ENCODE measurements at places on chromosomes 5 and 9.

DNA sequence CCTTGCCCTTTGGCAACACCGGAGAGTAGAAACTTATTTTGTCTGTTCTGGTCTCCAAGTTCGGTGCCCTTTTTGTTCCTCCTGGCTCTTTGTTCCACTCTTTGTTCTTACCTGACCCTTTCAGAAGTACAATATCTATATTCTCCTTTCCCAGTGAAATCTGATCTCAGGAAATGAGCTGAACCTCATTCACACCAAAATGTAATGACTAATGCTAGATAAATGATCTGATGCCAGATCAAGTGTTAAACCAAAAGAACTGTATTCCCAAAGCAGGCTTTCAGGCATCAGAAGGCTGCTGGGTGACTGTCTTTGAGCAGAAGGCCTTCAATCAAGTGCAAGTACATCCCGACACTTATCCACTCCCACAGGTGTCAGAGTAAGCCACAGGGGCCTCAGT lies 156.4 kb downstream of the SPOCK1 start:
- no peak for DNase-seq

- DNase-seq: no peak
Measured at GRCh38 chr5:72596956-72597355, 89.7 kb upstream of the ZNF366 start.

DNA sequence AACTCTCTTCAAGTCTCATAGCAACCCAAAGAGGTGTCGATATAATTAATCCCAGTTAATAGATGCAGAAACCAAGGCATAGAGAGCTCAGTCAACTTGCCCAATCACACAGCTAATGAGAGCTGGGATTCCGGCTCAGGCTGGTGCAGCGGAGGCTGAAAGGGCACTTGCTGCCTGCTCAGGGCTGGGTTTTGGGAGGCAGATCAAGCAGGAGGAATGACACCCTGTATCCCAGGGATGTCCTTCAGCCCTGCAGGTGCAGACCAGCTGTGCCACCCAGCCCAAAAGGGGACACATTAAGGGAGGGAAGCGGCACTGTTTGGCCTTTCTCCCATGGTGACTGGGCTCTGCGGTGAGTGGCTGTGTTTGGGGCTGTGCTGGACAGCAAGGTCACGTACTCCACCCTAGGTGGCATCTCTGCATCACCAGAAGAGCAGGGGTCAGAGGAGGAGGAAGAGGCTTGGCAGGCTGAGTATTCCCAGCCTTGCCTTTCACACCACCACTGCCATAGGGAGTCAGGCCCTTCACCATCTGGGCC lies 124.1 kb downstream of the MVB12B start:
- no peak for DNase-seq

DNA sequence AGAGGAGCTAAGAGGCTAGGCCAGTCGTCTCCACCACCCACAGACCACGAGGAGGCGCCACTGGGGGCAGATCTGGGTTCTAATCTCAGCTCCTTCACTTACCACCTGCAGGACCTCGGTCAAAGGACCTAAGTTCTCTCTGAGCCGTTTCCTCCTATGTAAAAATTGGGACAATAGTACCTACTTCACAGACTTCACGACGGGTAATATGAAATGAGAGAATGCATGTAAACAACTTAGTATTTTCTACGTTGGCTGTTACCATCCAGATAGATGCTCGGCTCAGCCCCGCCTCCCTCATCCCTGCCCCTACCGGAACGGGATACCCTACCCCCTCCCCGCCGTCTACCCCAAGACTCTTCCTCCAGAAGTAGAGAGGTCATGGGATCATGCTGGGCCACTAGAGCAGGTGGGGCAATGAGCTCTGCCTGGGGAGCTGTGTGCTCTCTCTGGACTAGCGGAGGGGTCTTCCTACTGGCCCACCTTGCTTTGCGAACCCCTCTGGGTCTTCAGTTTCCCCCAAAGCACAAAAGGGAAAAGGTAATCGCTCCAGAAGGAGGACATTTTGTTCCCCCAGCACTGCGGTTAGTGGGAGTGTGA lies 541 bp downstream of the GNPDA1 start:
- DNase-seq: no peak

DNA sequence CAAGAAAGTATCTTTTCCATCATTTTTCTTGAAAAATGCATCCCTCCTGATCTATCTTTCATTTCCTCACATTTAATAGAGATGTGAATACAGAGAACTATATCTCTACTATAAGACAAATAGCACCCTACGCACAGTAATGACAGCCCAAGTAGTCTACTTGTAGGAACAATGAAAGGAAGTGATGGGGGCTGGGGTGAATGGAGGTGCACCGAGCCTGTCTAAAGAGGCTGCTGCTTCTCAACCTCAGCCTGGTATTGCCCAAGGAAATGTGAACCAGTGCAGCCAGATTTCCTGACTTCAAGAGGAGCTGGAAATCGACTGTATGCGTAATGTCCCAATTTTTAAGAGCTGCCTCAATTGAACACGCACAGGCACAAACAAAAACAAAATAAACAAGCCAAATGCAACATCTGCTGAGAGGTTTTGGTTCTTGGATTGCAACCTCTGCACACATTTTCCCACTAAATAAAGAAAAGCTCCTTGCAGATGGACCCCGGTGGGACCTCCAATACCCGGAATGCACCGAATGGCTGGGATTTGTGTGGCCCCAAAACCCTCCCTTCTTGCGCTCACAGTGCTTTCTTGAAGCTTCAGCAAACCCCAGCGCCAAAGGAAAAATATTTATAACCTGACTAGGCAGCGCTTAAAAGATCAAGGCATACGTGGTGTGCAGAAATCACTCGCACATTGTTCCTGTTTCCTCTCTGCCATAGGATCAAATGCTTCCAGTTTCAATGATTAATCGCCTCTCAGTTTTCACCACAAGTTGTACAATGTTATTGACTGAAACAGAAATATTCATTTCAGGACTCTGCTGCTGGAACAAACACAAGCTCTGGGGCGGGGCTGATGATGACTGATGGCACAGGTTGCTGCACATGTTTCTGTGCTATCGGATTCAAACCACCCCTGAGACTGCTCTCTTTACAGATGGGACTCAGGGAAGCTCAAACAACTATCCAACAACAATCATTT lies 68.3 kb downstream of the KCNIP1 start:
- no peak for DNase-seq

- no peak for DNase-seq
Measured at GRCh38 chr9:98326459-98327248, 71.2 kb upstream of the TBC1D2 start.

DNA sequence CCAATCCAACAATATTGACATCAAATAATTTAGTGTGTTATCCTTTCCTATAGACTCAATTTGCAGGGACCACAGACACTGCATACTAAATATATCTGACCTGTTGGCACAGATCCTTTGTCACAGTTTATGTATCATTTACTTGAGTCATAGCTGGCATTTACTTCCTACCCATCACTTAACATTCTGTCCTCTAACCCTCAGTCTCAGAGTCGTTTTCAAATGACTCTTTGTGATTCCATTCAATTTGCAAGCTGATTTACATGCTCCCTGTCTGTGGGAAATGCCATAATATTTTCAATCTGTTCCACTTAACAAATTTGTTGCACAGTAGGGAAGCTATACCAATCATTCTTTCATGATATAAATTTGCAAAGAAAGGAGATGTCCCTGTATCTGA lies 265.7 kb upstream of the EDIL3 start:
- DNase-seq: no peak

- peak; percentile 12 for DNase-seq
Measured at GRCh38 chr5:95238560-95239325, 46.2 kb downstream of the MCTP1 start.

DNA sequence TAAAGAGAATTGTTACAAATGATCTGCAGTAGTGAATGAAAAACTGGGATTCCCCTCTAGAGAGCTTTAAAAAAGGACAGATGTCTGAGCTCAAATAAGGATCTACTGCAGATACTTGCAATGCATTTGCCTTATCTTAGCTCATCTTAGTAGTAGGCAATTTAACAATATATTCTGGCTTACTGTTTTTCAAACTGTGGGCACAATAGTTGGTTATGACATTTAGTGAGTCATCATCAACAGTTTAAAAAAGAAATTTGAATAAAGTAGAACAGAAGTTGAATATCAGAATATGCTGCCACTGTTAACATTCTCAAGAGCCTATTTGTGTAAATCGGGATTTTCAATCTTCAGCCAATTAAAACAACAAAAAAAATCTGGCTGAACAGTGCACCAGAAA lies 6.7 kb upstream of the CAST start:
- DNase-seq: no peak

GRCh38 chr5:60494144-60494543 lies 205.8 kb downstream of the DEPDC1B start:
- DNase-seq: no peak

DNA sequence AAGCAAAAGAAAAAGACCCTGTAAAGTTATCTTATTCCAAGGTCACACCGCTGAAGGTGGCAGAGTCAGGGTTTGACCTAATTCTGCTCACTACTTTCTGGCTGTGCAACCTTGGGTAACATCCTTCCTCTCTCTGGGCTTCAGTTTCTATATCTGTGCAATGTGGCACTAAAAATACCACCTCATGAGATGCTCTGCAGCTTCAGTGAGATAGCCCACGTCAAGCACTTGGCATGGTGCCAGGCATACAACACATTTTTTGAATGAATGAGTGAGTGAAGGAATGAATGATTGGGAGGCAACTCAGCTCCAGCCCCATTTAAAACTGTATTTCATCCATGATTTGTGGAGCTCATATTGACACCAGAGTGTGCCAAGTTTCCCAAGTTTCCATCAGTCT lies 62.3 kb downstream of the FOXI1 start:
- DNase-seq: no peak

DNA sequence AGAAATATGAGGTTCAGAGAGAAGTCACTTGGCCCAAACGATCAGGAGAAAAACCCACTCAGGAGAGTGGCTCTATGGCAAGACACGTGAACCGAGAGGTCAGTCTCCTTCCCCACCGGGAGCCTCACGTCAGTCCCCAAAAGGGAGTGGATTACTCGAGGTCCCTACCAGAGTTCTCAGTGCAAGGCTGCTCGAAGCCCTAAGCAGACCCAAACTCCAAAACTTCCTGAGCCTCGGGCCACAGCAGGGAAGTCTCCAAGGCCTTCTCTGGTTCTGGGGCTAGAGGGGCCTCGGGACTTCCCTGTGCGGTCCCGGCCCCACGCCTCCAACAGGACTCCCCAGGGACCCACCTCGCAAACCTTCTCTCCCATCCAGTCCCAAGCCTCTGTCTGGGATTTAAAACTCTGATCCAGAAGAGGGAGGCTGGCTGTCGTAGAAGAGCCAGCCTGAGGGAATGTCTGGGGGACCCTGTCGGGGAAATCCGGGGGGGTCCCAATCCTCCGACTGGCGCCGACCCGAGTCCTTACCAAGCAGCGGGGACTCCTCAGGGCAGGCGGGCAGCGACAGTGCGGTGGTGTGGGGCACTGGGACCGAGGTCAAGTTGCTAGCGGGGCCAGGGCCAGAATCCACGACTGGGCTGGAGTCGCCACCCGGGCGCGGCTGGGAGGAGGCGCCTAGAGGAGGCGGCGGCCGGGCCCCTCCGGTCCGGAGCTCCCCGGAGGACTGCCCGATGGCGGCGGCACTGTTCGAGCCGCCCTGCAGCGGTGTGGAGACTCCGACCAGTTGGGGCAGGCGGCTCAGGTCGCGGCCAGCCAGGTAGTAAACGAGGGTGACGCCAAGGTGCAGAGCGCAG lies 679 bp downstream of the B4GALT1 start:
- no peak for DNase-seq

DNA sequence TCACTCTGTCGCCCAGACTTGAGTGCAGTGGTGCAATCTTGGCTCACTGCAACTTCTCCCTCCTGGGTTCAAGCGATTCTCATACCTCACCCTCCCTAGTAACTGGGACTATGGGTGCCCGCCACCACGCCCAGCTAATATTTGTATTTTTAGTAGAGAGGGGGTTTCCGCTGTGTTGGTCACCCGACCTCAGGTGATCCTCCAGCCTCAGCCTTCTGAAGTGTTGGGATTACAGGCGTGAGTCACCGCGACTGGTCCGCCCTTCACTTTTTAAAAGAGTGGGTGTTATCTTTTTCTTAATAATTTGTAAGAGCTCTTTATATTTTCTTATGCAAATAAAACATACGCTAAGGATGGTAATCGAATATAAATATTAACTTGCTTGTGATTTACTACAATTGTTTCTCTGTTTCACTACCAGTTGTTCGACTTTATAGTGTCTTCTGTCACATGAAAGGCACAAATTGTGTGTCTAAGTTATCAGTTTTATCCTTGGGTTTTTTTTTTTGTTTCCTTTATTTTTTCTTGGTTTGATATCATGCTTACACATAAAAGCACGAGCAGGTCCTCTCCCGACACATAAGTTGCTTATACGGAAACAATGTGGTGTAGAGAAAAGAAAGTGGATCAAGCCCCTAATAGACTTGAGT lies 1.9 kb upstream of the GPBP1 start:
- DNase-seq: no peak

GRCh38 chr9:8284884-8285283 lies 485.3 kb upstream of the DMAC1 start:
- no peak for DNase-seq

DNA sequence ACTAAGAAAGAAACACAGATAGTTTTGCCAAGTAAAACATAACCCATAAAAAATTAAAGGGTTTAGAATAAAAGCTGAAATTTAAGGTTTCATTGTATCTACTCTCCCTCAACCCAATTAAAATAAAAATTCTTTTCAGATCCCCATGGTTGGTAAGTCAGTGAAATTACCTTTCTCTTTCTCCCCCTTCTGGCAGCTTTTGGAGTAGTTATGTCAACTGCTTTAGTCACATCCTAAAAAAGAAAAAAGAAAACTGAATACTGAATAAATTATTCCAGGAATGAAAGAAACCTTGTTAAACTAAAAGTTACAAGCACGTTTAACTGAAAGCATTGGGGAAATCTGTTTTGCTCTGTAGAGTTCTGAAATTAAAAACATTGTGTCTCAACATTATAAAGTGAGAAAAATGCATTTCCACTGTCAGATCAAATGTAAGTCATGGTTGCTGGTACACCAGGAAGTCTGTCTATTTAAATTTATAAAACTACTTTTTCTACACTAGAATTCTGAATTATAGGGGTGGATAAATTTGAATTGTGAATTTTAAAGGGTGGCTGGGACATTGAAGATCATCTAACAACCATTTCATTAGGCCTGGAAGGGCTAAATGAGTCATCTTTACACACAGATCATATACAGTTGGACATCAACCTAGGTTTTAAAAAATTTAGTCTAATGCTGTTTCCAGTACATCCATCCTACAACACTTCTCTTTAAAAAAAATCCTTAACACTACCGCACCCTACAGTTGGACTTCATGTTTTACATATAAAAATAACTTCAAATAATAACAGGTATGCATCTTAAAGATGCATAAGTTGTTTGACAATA lies 24.7 kb downstream of the PSIP1 start:
- no peak for DNase-seq

DNA sequence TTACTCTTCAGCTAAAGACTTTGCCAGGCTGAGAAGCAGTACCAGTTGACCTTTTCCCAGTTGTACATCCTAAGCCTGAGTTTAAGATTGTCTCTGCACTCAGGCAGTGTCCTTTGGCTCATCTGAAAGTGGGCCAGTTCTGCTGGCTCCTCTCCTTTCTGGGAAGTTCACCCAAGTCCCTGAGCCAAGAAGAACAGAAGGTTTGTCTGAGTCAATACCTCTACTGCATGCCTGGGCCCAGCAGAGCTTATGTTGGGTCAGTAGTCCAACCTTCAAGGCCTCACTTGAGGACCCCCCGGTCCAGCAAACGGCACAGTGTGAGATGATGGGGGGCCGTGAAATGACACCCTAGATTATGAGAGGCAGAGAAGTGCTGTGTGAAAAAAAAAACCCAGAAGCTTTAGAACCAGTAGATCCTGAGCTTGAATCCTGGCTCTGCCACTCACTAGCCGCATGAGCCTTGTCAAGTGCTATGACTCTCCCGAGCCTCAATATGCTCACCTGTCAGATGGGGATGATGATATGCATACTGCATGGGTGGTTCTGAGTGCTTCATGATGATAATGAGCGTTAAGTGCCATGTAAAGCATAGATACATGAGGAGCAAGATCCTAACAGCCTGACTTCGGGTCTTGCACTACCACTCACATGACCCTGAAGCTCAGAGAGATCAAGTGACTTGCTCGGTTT lies 156.0 kb downstream of the MACROH2A1 start:
- peak; percentile 48 for DNase-seq
